OCI-M1 (cell line): ENCODE measurements at places on chromosomes 1 and 21.

DNA sequence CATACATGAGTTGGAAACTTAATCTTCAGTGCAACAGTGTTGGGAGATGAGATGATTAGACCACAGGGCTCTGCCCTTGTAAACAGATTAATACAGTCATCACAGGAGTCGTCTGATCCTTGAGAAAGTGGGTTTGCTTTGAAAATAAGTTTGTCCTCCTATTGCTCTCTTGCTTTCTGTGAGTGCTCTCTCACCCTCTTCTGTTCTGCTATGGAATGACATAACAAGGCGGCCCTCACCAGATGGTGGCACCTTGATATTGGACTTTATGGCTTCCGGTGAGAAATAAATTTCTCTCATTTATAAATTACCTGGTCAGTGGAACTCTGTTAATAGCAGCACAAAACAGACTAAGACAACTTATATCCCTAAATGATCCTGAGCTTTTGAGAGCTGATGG, 353.6 kb downstream of the BRINP3 start:
- peak; percentile 59 for DNase-seq

GRCh38 chr1:94529416-94529815, 12.1 kb downstream of the F3 start:
- DNase-seq = no peak

DNA sequence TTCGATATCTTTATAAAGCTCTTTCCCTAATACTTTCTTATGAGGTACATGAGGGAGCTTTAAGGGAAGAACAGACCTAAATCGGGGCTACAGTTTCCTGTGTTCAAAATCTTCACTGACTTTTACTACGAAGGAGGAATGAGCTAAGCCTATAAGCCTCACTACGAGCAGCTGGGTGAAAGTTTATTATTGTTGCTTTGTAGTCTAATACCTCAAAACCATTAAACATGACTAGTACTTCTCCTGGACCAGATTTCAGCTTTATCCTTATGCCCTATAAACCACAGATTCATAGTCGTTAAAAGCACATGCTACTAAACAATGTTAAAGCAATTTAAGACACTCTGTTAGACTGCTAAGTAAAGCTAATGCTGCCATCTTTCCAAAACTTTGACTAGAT, 30.2 kb downstream of the NDC1 start:
- no peak for DNase-seq

DNA sequence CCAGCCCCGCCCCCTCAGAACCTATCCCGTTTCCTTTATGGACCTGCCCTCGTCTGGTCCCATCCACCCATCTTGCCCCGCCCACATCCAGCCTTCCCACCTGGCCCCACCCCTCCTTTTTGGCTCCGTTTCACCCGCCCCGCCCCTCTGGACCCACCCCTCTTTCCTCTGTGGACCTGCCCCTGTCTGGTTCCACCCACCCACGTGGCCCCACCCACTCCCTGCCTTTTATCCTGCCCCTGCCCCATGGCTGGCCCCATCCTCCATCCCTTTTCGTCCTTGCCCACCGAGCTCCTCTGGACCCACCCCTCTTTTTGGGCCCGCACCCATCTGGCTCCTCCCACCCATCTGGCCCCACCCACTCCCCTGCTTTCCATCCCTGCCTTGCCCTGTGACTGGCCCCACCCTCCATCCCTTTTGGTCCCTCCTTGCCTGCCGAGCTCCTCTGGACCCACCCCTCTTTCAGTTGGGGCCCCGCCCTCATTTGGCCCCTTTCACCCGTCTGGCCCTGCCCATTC, 177.3 kb downstream of the CAMTA1 start:
- peak; percentile 65 for DNase-seq

- peak; percentile 47 for DNase-seq
These were observed 1.8 kb downstream of the SON start for GRCh38 chr21:33544451-33545195.

DNA sequence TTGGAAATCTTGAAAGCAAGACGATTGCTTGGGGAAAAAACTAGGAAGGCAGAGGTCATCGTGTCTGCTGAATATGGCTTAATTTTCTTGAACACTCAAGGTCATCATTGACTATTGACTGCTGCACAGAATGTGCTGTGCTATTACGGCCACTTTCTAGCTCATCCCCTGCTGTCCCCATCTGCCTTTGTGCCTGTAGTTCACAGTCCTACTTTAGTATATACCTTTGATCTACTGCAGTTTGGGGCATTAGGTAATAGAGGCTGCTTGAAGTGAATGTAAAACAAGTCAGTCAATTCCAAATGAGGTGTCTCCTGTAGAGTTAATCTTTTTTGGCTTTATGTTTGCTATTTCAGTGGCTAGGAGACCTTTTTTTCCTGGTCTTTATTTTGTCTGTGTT, 8.3 kb downstream of the RAB4A start:
- no peak for DNase-seq

GRCh38 chr1:118984722-118985639, 3.2 kb downstream of the TBX15 start:
- no peak for DNase-seq

DNA sequence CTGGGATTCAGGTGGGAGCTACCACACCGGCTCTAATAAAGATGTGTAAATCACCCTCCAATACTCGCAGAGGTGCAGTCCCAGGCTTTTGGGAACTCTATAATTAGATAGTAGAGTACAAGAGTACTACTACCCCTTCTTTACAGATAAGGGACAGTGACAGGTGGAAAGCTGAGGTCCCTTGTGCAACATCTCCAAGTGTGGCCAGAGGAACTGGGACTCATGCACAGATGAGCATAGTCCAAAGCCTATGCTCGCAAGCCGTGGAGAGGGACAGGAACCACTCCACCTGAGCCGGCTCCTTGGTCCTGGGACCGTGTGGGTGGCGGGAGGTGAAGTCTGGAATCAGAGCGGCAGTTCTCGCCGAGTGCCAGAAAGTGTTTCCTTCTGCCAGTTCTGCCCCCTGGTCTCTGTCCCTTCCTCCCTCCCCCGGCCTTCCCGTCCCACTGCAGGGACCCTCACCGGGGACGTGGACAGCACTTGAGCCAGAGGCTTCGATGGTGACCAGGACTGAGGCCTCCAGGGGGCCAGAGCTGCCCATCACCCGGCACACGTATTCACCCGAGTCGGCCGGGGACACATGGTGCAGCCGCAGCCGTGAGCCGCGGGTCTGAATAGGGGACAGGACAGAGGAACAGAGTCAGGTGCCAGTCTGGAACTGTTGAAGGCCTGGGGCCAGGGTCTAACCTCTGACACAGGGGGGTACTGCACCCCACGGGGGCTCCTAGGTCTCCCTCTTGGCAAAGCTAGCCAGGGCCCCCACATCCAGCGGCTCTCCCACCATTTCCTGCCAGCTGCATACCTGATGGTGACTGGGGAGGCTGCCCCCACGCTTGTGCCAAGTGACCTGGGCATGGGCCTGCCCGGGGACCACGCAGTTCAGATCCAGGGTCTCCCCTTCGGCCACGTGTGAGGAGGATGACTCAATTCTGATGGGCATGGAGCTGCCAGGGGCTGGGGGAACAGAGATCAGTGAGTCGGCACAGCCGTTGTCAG, 33.9 kb downstream of the LDLRAD2 start:
- DNase-seq = no peak

GRCh38 chr1:25537153-25537831, 6.1 kb upstream of the LDLRAP1 start:
- DNase-seq = no peak
